ENCODE measurements at places on chromosomes 7 and 10. TPM values are rescaled to one million over a fixed set of nuclear protein-coding genes. Genes with fewer than 3 reads are reported as not detected.

The ENO4 gene
- not detected for total RNA-seq

The NEUROG3 gene
- not detected for total RNA-seq

The SMIM30 gene
- total RNA-seq = 62.9 TPM

The RHOBTB1 gene
- total RNA-seq = 1.4 TPM

The FAM241B gene
- 2.9 TPM for total RNA-seq

The PPIF gene
- total RNA-seq = 65.4 TPM

The EPO gene
- total RNA-seq = not detected

The MKI67 gene
- total RNA-seq = 18.2 TPM

The PTPN20 gene
- 6.2 TPM for total RNA-seq

The NAT16 gene
- not detected for total RNA-seq

The LIPF gene
- not detected for total RNA-seq

The ZKSCAN1 gene
- total RNA-seq = 21.3 TPM

The WBP1L gene
- 33.8 TPM for total RNA-seq

The PRLHR gene
- not detected for total RNA-seq

The MAT1A gene
- total RNA-seq = not detected

The DPP6 gene
- total RNA-seq = not detected

The GRM3 gene
- total RNA-seq = not detected

The CALHM3 gene
- not detected for total RNA-seq

The AKR1D1 gene
- total RNA-seq = not detected
